Memory B cell (primary cell): ENCODE measurements at places on chromosomes 16 and 17.

- DNase-seq = no peak
Observed at GRCh38 chr17:46176975-46177374, 16.3 kb downstream of the KANSL1 start.

- DNase-seq = no peak
Observed at GRCh38 chr16:25012525-25012991, 2.6 kb downstream of the ARHGAP17 start.

GRCh38 chr17:73511719-73512115 lies 132.5 kb downstream of the SDK2 start:
- no peak for DNase-seq

- DNase-seq = peak; percentile 58
Observed at GRCh38 chr17:81514739-81515529, 2.3 kb upstream of the ACTG1 start.

GRCh38 chr17:17079336-17079735 lies 37.1 kb downstream of the MPRIP start:
- no peak for DNase-seq

GRCh38 chr16:85789773-85790172 lies 9.6 kb downstream of the EMC8 start:
- DNase-seq = no peak

DNA sequence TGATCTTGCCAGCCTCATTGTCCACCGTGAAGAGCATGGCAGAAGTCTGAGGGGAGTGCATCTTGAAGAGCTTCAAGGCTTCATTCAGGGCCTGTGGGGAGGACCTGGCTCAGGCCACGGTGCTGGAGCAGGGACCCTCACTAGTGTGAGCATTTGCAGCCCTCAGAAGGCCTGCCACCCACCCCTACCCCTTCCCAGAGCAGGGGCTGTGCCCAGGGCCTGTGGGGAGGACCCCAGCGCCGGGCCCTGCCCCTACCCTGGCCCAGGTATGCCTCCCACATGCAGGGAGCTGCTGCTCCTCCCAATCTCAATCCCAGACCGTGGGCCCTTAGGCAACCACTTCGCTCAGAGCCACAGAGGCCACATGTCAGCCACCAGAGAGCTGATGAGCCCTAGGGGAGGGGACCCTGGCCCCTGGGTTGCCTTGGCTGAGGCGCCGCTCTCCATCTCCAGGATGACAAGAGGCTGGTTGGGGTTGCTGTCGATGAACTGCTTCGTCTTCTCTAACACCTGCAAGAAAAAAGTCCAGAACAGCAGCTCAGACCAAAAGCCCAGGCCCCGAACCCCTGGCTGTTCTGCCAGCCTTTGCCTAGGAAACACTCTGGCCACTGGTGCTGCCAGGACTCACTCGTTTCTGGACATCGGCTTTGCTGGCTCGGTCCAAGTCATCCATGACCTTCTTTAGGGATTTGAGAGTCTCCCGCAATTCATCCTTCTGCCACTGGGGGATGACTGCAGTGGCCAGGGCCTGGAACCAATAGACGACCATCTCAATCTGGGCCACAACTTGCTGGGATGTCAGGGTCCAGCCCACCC lies 1.8 kb upstream of the EXOSC6 start:
- DNase-seq = no peak

- DNase-seq = peak; percentile 83
Observed at GRCh38 chr17:78378225-78379130, at the start of gene PGS1. TSS of gene PGS1 (plus strand) at chr17:78378649. CDS start at chr17:78378666, 17 bp downstream.

DNA sequence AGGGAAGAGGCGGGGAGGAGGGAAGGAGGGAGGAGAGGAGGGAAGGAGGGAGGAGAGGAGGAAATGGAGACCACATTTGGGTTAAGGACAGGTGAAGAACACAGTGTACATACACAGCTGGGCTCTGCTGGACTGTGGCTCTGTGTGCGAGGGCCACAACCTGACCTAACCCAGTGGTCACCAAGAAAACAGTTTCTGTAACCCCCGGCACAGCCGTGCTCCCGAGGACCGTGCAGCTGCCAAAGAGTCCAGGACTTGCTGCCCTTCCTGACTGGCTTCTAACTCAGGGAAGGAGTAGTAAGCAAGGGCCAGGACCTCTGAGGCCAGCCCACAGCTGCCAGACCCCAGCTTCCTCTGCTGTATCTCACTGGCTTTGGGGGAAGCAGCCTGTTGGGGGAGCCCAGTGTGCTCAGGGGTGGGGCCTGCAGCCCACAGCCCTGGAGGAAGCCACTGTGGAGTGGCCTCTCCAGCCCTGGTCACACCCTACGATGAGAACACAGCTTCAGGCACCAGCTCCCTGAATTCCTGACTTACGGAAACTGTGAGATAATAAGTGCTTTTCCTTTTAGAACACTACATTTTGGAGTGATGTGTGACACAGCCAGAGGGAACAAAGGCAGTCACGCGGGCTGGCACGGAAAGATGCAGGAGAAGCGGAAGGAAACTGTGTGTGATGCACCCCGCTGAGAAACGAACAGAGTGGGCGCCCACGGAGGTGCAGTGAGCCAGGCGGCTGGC lies 32.3 kb downstream of the SLC7A5 start:
- DNase-seq = no peak

- DNase-seq = no peak
Observed at GRCh38 chr16:84339766-84340165, 28.6 kb upstream of the ATP2C2 start.

- DNase-seq = peak; percentile 70
Observed at GRCh38 chr17:32486701-32487472, at the start of gene CDK5R1. TSS of gene CDK5R1 (plus strand) at chr17:32486993. CDS start at chr17:32487621, 628 bp downstream.

DNA sequence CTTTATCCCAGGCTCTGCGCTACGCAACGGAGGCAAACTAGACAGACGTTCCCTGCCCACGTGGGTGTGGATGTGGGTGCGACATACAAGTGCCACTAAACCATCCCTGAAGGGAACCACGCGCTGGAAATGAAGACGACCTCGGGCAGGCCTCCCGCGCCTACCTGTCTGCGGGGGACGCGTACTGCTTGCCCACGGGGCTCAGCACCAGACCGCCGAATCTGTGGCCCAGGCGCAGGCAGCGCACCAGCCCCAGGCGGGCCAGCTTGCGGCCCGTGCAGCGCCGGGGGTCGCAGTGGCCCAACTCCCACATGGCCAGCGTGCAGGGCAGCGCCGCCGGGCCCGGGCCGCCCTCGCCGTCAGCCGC lies 480 bp downstream of the TSR3 start:
- DNase-seq = no peak

GRCh38 chr16:89489898-89490438 lies 393 bp downstream of the ANKRD11 start:
- no peak for DNase-seq

- no peak for DNase-seq
Observed at GRCh38 chr17:79919164-79919585, 79.9 kb upstream of the CBX4 start.

DNA sequence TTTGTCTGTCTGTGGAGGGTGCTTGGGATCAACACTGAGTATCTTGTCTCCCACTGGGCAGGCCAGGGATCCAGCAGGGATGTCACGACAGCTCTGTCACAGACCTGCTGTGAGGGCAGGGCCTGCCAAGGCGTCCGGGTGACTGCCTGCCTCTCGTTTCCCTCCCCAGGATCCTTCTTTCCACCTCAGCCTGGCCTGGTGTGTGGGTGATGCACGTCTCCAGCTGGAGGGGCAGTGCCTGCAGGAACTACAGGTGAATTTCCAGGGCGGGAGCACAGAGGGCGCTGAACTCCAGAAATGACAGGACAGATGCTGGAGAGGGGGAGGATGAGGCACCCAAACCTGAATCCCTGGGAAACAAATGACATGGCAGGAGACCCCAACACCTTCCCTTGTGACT lies 6.8 kb upstream of the MMP15 start:
- no peak for DNase-seq

- DNase-seq = no peak
Observed at GRCh38 chr16:14194721-14195120, 123.6 kb downstream of the MRTFB start.

DNA sequence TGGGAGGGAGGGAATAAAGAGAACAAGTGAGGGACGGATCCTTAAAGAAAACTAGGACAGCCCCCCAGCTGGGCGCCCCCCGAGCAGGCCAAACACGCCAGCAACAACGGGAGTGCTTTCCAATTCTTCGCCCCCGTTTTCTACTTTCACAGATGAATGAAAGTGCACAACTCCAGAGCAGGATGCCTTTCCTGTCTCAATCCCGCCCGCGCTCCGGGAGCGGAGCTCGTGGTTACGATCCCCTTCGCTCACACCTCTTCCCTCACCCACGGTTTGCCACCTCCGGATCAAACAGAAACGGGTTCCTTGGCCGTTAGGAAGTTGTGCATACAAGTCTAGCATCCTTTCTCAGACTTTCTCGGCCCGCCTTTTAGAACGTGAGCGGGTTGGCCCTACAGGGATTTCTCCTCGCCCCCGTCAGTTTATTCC lies 680 bp downstream of the SKA2 start:
- DNase-seq = no peak

GRCh38 chr17:78917451-78918275 lies 7.5 kb downstream of the TIMP2 start:
- no peak for DNase-seq

GRCh38 chr17:41145261-41145660 lies 4.4 kb downstream of the KRTAP4-5 start:
- no peak for DNase-seq

DNA sequence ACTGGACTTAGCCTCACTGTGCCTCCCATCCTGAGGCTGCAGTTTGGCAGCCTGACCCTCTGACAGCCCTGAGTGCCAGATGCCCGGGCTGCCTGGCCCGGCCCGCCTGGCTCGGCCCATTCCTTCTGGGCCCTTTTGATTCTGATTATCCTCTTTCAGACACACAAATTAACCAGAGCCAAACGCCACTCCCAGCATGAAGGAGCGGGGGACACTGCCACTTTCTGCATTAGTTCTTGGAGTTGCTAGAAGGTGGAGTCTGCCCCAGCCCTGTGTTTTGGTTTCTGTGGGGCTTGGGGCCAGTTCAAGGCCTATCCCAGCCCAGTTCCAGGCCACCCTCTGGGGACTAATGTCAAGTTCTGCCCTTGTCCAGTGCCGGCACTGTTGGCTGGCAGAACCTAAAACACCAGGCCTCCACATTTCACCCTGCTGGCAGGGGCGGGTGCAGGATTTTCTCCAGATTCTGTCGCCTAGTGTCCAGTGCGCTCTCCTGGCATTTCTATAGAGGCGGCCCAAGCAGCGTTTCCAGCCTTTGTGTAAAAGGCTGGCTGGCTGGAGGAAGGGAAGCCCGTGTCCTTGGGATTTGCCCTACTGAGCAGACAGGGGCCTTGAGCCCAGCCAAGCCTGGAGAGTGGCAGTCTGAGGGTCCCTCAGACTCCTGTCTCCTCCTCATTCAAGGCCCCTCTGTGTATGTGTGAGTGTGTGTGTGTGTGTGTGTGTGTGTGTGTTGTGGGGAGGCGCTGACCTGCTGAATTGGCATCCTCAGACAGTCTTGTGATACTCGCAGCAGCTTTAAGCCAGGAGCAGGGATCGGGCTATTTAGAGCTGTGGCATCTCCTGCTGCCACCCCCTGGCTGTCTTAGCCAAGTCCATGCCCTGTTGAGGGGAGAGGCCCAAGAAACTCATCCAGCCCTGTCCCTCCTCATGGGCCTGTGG lies 21.4 kb downstream of the PLCD3 start:
- no peak for DNase-seq

GRCh38 chr17:16437083-16437482 lies 21.7 kb downstream of the TRPV2 start:
- no peak for DNase-seq

GRCh38 chr17:9254841-9255240 lies 233.5 kb downstream of the NTN1 start:
- DNase-seq = no peak

DNA sequence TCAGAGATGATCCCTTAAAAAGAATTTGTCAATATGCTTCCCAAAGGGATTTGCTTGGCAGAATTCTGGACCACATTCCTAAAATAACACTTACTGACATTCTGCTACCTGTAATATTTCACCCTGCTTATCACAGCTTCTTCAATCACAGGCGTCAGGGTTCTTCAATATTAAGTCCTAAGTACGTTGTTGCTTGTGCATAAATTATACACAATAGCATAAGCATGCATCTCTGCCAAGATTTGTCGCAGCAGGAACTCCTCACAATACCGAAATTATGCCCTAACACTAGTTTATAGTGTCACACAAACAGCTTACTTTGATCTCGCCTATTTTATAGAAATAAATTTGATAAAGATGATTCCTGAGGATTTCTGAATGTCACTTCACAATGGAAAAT lies 48.9 kb downstream of the UBE2G1 start:
- DNase-seq = no peak

DNA sequence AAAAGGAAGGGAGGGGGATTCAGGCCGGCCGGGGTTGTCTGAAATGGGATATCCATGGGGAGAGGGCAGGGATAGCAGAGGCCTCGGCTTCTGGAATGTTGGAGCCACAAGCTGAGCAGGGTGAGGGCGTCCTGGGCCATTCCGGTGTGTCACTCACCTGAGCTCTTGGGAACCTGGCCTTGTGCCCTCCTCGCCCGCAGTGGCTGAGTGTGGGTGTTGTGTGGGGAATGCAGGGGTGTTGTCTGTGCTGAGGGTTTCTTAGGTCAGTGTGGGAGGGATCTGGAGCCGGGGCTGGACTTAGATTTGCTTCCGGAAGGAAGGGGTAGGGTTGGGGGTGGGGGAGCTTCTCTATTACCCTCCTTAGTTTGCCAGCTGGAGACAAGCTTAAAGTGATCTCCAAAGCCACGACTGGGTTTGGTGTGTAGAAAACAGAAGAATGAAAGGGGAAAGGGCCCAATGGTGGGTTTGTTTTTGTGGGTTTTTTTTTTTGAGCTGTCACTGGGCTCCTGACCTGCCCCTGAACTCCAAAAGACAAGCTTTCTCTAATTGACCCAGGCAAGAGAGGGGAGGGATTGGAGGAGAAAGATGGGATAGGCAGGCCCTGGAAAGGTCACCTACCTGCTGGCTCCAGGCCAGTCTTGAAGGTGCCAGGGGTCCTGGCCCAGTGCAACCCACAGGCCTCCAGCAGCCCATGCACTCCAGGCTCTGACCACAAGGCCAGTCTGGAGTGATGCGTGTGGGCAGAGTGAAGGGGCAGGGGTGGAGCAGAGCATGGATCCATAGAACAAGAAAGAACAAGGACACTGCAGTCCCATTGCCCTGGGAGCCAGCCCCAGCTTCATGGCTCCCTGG lies at the start of gene SULT1A2:
Gene SULT1A2 (minus strand): TSS at position 211 of the 852 bp plus-strand sequence. CDS start 1,120 bp downstream, outside the sequence.
- DNase-seq = no peak

- no peak for DNase-seq
Observed at GRCh38 chr17:2184993-2185931, 118.3 kb downstream of the SMG6 start.
